Aorta (tissue), 5 donors: ENCODE measurements at places on chromosomes 16 and 17. TPM values are rescaled to one million over a fixed set of nuclear protein-coding genes. Genes with fewer than 3 reads are reported as not detected.

DNA sequence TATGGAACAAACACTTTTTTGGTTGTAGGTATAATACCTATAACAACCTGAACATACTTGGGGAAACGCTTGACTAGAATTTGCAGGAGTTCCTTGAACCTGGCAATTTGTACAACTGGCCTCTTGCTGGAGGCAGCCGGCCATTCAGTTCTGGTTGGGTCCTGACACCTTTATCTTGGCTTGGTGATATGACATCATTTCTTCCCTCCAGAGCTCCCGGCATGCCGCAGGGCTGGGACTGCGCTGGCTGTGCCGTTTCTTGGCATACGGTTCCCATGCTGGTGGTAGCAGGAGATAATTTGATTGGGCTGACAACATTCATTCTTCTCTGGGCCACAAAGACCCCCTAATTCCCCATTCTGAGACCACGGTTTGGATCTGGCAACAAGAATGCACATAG, 87.5 kb downstream of the ASIC2 start:
- DNase-seq: no peak

- DNase-seq: no peak
Measured at GRCh38 chr16:686459-687260, 2.5 kb upstream of the JMJD8 start.

Gene KLHL10
- total RNA-seq: 0.36 TPM

Gene PLLP
- total RNA-seq: 2.2 TPM

- peak; percentile 89 for DNase-seq
Measured at GRCh38 chr17:39666601-39667261, 1.5 kb upstream of the PNMT start.

DNA sequence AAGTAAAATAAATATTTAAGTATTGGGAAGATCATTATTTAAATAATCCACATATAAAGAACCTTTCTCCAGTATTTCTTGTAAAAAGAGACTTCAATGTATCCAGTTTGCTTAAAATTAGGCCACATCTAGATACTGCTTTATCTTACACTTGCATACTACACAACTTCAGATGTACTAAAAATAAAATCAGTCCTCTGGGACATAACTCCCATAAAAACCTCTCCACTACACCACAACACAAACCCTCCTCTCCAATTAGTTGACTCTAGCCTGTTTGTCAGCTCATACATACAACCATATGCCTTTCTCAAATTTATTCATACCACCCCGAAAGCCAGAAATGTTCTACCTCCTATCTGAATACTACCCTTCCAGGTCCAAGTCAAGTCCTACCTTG, 21.6 kb downstream of the SPOP start:
- DNase-seq: no peak

DNA sequence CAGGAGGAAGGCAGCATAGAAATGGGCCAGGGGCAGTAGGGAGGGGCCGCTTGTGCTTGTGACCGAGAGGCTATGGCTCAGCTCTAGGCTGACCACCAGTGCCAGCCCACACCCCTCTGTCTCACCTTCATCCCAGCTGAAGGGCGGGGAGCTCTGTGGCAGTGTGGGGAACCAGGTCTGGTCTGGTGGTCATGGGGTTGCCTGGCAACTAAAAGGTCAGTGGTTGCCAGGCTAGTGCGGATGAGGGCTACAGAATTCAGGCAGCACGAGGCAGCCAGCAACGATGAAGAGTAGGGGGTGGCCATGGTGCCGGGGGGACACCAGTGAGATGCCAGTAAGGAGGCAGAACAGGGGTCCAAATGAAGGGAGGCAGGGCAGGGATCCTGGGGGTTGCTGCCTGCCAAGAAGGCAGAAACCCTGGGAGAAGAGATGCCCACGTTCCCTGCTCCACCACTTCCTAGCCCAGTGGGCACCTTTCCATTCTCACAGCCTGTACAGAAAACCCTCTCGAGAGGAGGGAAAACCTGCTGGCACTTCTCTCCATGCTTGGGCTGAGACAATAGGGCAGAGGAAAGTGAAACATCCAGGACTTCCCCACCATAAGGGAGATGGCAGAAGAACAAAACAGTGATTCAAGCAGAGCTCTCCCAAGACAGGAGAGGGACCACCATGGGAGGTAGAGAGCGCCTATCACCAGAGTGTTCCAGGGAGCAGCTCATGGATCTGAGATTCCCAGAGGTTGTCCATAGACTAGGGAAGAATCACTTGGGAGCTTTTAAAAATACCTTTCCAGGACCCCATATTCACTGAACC, 39.7 kb downstream of the SRCIN1 start:
- DNase-seq: no peak

DNA sequence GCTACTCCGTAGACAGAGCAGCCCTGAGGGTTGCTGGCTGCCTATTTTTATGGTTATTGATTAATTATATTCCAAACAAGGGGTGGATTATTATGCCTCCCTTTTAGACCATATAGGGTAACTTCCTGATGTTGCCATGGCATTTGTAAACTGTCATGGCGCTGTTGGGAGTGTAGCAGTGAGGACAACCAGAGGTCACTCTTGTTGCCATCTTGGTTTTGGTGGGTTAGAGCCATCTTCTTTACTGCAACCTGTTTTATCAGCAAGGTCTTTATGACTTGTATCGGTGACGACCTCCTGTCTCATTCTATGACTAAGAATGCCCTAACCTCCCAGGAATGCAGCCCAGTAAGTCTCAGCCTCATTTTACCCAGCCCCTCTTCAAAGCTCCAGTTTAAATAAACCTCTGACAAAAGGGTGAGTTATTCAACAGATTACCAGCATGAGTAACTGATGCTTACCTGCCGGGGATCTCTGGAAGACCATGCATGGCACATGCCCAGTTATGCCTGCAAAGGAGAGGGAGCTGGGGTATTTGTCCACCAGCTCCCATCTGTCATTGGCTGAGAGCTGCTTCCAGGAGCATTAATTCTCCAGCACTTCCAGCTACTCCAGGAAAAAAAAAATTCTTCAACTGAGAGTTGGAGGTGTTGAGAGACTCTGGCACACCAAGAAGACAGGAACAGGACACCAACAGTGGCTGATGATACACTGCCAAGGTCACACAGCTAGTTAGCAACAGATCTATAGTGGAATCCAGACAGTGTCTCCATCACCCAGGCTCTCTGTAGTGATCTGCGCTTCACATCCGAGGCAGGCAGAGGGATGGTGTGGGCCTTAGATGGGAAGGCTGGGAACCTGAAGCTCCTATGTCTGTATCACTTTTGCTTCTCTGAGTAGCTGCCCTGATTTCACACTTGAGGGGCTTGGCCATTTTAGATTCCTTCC, 36.6 kb upstream of the IL21R start:
- DNase-seq: no peak

DNA sequence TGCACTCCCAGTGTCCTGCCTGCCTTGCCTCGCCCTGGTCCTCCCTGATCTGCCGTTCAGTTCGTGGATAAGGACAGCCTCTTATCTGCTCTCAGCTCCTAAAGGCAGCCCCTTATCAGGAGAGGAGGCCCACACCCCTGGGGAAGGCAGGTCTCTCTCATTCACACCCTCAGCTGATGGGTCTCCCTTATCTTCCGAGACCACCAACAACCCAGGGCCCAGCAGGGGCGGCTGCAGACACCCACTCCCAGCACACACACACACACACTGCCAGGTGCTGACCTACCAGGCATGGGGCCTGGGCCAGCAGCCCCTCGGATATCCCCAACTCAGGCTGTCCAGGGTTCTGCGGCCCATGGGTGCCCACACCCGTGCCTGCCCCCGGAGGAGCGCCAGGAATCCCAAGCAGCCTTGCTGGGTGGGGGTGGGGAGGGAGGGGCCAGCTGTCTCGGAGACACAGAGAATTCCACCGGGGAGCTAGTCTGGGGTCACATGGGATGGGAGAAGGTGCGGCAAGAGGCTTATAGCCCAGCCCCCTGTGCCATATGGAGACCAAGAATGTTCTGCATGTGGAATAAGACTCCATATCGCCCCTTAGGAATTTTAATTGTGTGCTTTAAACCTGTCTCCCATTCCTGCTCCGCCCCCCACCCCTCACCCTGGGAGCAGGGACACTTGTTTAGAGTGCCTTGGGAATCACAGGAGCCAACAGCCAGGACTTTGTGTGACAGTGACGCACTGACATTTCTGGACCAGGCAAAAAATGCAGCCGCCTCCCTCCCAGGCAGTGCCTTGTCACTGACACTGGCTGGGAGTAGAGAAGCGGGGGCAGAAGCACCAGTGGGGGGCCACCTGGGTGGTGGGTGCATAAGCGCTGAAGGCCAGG, 41.9 kb upstream of the EMP2 start:
- DNase-seq: no peak

Gene RILP
- 12.0 TPM for total RNA-seq

Gene CDH15
- total RNA-seq: not detected

DNA sequence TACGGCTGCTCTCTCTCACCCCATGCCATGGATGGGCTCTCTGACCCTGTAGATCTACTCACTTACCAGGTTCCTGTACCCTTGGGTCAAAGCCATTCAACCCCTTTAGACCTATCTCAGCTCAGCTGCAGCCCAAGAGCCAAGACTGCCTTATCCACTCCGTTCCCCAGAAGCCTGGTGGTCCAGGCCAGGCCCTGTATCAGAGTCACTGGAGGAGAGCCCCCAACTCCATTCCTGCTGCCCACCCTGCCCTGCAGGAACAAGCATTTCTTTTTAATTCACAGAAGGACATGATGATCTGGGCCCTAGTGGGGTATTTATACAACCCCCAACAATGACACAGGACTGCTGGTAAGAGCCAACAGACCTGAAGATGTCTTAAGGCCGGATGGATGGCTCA, 76.8 kb downstream of the AIPL1 start:
- DNase-seq: no peak

GRCh38 chr17:8005967-8006730, 3.7 kb downstream of the GUCY2D start:
- no peak for DNase-seq

Gene CHAD
- total RNA-seq: not detected

Gene ACSF2
- total RNA-seq: 35.8 TPM

GRCh38 chr17:34285286-34285792, at the start of gene CCL11:
TSS of gene CCL11 (plus strand) at chr17:34285742. CDS start at chr17:34285809, 67 bp downstream.
- no peak for DNase-seq
